CMK (cell line): ENCODE measurements at places on chromosomes 6 and 20.

- no peak for DNase-seq
Measured at GRCh38 chr20:21511850-21512633, 1.8 kb downstream of the NKX2-2 start.

DNA sequence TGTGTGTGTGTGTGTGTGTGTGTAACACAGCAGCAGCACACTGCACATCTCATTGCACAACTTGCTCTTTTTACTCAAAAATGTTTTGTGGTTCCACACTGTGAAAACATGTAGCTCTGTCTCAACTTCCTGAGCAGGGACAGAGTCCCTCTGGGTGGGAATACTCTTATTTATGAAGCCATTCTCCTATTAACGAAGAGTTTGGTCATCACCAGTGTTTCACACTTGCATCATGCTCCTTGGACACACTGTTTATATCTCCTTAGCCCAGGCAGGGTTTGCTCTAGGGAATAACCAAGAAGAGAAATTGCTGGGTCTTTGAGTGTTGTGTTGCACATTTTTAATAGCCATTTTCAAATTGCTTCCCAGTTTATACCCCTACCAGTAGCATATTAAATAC lies 53.6 kb downstream of the ZNF831 start:
- DNase-seq = no peak

DNA sequence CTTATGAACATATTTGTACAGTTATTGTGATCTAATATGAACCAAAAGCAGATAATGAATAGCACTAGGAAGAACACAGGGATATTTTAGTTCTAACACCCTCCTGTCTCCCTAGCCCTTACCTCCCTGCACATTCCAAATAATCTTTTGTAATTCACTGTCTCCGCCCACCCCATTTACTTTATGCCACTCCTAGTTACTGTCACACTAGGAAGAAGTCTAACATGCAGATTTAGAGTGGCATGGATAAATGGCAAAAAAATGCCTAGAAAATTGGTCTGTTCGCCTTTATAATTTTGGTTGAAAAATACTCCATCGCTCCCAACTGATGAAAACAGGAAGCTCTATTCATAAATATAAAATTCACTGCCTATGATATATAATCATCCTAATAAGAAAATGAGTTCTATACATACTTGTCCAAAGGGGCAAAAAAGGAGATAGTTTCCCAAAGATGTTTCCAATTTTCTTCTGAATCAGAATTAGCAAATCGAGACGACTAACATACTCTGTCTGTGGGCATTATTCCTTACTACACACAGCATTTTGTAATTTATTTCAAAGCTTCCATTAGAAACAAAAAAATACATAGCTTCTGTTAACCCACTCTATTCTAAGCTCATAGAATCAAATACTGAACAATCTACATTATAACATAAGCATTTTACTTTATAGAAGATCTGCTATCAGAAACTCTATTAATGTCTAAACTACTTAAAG lies 1.3 kb upstream of the RUNX2 start:
- no peak for DNase-seq

- no peak for DNase-seq
Measured at GRCh38 chr20:13723011-13723410, 61.7 kb downstream of the ESF1 start.

DNA sequence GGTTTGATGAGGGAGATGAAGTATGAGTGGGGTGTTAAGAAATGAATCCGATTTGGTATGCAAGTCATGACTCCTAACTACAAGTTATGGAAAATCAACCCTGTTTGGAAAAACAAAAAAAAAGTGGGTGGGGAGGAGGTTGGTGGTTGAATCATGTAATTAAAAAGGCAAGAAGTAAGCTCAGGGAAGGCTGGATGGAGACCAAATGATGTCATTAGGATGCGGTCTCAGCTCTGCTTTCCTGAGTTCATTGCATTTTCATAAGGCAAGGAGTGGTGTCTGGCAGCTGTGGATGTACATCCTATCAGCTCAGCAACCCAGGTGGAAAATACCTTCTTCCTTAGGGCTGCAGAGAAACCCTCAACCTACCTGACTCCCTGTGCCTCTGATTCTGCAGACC lies 60.4 kb upstream of the AKAP12 start:
- no peak for DNase-seq

GRCh38 chr6:40036186-40036585 lies 101.9 kb upstream of the MOCS1 start:
- DNase-seq = no peak

- no peak for DNase-seq
Measured at GRCh38 chr6:167053895-167054530, 54.8 kb downstream of the CEP43 start.

DNA sequence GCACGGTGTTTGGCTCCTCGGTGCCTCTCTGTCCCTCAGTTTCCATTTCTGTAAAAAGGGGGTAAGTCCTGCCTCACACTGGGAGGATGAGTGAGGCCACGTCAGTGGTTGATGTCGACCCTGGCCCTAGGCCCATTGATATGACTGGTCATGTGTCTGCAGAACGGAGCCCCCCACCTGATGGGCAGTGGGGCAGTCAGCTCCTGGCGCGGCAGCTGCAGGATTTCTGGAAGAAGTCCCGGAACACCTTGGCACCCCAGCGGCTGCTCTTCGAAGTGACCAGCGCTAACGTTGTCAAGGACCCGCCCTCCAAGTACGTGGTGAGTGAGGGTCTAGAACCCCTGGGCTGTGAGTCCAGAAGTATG lies 1.2 kb downstream of the SNX21 start:
- DNase-seq = no peak

DNA sequence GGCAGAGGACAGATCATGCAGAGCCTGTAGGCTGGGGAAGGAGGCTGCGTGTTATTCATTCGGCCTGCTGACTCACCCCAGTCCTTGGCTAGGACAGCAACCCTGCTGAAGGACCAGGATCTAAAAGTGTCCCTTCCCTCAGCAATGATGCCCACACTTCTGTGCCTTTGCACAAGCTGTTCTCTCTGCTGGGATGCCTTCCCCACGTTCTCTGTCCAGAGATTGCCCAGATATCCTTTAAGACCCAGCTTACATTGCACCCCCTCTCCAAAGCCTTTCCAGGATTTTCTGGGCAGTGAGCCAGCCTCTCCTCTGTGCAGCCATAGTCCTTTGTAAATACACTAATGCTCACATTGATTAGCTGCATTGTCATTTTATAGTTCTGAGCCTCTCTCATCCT lies 99.3 kb upstream of the CHD6 start:
- no peak for DNase-seq

GRCh38 chr6:19860235-19860877 lies 23.2 kb downstream of the ID4 start:
- no peak for DNase-seq

DNA sequence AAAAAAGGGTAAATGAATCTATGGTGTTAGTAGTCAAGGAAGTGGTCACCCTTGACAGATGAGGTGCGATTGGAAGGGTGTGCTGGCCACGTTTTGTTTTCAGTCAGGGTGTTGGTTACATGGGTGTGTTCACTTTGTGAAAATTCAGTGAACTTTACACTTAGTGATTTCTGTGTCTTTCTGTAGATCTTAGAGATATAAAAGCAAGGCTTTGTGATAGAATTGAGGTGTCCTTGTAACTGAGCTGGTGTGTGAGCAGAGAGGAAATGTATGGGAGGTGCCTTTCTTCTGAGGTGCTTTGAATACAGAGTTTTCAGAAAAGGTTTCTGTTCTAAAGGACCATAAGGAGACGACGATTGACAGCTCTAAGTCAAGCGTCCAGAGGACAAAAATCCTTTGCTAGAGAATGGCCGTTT lies 90.5 kb downstream of the SAMD3 start:
- DNase-seq = no peak

DNA sequence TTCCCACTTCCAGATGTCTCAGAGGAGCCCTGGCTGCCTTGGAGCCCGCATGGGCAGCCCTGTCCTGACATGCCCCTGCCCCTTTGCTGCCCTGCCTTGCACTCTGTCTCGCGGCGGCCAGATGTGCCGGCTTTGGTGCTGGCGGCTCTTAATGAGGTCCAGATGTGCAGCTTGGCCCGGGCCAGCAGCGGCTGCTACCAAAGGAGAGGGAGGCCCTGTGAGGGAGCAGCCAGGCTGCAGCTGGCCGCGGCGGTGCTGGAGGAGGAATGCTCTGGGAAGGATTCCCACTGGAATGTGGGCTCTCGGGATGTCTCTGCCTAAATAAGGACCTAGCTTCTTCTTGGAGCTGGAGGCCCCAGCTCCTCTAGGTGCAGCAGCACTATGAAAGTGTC lies 72.4 kb downstream of the FGD2 start:
- no peak for DNase-seq

DNA sequence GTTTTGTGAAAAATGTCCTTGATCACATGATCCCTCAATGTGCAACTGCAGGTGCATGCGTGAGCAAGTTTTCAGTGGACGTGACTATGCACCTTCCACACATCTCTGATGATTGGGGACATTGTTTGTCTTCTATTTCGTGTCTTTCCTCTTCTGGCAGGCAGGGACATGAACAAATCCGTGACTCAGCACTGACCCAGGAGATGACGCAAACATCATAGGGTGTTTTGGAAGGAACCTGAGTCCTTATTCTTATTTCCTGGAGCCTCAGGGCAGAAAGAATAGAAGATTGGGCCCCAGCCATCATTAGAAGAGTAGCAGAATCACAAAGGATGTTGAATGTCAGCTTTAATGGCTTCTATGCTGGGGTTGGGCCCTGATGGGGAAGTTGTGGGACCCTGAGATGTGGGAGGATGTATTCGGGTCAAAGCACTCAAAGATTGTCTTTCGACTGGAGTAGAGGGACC lies 11.9 kb upstream of the SIRPD start:
- DNase-seq = no peak

DNA sequence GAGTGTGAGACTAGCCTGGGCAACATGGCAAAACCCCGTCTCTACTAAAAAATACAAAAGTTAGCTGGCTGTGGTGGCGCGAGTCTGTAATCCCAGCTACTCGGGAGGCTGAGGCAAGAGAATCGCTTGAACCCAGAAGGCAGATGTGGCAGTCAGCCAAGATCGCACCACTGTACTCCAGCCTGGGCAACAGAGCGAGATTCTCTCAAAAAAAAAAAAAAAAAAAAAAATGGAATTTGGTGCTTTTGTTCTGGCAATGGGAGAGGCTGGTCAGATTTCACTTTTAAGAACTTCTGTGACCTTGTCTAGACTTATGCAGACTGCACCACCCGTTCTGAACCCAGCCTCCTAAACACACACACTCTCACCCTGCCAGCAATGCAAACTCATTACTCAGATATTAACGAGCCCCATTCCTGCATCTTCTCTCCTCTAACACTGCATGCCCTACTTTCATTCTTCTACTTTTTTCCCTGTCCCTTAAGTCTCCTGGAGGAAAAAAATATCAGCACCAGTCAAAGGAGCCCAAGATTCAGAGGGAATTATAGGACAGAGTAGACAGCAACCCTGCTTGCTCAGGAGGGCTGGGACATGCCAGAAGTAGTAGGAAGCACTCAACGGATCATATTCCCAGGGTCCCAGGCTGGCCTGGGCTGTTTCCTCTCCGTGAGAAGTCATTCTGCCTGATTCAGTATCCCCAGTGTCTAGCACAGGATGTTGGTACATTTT lies 4.4 kb downstream of the MOCS1 start:
- no peak for DNase-seq

- DNase-seq = no peak
Measured at GRCh38 chr20:31508517-31509244, 5.6 kb upstream of the HM13 start.

DNA sequence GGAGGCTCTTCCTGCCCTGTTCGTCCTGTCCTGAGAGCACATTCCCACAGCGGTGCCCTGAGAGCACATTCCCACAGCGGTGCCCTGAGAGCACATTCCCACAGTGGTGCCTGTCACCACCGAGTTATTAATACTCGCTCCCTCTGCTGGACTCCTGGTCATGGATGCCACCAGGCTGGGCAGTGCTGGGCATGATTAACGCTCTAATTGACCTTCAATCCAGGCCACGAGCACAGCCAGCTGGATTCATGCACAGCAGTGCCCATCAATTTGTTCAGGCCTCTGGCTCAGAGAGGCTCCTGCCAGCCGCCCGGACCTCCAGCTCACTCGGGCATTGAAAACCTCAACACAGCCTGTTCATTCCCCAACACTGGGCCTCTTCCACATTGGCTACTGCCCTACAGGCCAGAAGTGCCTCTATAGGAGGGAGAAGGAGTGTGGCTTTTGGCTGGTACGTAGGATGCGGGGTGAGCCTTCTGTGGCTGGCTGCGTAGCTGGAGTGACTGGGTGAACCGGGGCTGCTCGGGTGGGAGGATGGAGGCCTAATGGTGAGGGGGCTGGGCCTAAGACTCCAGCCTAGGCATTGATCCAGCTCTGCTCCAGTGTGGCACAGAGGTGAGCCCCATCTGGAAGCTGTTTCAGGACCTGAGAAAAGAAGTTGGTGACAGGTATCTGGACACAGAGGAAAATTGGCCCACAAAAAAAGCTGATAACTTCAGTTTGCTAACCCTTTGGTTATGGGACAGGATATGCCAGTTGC lies 9.3 kb downstream of the IP6K3 start:
- DNase-seq = no peak

- no peak for DNase-seq
Measured at GRCh38 chr6:108541843-108542759, 18.6 kb upstream of the FOXO3 start.

- DNase-seq = no peak
Measured at GRCh38 chr20:47141941-47142773, 214.3 kb downstream of the ZMYND8 start.

GRCh38 chr20:54113566-54113965 lies 43.2 kb upstream of the BCAS1 start:
- no peak for DNase-seq

DNA sequence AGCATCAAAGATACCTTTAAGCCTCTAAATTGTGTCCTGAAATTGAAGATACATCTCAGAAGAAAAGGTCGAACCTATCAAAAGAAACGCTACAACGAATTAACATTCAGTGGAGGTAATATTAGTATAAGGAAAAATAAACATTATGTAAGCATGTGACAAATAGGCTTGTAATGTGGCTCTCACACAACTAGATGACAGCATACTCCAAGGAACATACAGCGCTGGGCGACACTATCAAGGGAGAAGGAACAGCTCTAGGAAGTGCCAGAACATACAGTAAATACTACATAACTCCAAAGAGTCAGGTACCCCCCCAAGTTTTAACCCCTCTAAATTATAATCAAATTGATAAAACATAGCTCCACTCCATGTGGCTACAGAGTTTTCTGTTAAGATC lies 103.5 kb downstream of the LAMP5 start:
- no peak for DNase-seq

DNA sequence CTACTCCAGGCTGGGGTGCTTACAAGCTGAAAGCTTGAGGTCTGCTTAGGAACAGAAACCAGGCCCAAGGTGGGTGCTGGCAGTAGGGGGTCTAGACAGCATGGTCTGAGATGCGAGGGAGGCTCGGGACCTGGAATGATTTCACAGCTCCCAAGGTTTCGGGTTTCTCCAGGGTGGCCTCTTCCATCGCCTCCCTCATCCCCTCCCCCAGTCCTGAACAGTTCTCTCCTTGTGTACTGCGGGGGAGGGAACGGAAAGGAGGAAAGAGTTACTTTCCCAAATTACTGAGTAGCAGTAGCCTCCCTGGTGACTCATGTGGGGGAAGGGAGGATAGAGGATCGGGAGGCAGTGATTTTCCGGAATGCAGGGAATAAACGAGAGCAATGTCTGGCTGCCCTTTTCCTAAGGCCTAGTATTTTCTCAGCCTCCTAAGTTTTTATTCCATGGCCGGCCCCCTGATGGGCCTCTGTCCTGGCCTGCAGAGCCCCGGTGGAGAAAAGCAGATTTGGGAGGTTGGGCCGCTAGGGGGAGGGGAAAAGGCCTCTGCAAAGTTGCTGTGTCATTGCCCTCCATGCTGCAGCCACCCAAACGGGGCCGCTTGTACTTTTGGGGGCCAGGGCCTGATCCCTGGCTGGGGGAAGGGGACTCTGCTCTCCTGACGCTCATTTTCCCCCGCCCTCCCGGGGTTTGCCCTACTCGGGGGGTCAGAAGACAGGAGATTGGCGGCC lies 1.5 kb downstream of the BRD2 start:
- DNase-seq = peak; percentile 72
